NCI-H1417 treated with DMSO at 0.1 percent for 48 hours (cell line): ENCODE measurements at places on chromosomes 12 and 14.
A peak's percentile ranks its signal among the peaks of the same experiment; 100 is the strongest.

- DNase-seq, result no peak
Measured at GRCh38 chr14:36068777-36069534, 107.6 kb downstream of the PTCSC3 start.

DNA sequence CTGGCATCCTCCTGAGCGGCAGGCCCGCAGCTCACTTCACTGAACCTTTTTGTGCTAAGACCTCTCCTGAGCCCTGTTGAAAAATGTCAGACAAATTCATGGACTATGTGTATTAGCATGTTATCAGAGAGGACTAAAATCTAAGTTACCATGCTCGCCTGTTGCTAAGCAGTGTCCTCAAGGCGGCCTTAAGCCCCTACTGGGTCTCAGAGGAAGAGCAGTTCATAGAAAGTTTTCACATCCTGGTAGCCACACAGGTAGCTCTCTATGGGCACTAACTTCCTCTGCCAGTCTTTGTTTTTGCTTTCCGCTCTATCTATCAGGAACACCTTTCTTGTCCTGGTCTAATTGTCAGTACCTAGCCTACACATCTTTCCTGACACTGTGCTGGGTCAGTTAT is 306.6 kb upstream of the MIS18BP1 start:
- DNase-seq, result no peak

- DNase-seq, result no peak
Measured at GRCh38 chr14:78278464-78279250, 108.5 kb downstream of the NRXN3 start.

- DNase-seq, result no peak
Measured at GRCh38 chr14:98994561-98994960, 277.4 kb downstream of the BCL11B start.

DNA sequence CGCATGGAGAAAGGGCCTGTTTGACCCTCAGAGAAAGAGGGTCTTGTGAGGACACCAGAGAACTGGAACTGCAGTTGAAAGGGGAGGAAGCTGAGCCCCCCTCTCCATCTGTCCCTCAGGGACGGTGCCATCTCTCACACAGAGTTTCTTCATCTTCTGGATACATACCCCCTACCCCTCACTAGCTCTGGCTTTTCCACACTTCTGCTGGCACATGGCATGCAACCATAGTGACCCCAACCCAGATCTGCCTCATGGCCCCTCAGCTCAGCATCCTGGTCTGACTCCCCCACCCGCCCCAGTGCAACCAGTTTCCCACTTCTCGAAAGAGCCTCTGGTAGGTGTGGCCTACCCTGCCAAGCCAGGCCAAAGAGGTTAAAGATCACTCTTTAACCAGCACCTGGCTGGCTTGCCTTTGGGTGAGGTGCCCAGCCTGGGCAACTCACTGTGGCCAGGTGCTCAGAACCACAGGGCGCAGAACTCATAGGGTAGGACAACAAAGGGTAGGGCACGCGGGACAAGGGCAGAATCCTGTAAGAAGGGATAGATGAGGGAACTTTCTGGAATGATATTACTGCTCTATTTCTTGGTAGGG is 25.8 kb downstream of the GALNT16 start:
- no peak for DNase-seq

GRCh38 chr14:69531135-69531534 is 43.5 kb downstream of the CCDC177 start:
- no peak for DNase-seq

GRCh38 chr12:126432780-126433179 is 1367.5 kb downstream of the AACS start:
- DNase-seq, result no peak

- no peak for DNase-seq
Measured at GRCh38 chr12:21353487-21353886, 18.8 kb upstream of the SLCO1A2 start.

DNA sequence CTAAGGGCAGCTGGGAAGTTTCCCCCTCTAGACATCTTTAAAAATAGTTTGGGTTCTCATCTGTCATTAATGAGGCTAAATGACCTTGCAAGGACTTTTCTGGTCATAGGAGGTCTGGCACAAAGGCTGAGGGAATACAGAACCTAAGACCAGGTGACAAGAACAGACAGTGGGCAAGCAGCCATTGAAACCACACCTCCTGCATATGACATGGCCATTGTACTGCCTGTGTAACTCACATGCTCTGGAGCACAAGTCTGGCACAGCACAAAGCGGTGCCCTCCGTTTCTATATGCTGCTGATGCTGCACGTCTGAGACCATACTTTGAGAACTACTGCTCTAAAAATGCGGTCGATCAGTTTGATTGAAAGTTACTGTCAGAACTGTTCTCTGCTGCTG is 143.3 kb downstream of the APAF1 start:
- DNase-seq, result no peak

DNA sequence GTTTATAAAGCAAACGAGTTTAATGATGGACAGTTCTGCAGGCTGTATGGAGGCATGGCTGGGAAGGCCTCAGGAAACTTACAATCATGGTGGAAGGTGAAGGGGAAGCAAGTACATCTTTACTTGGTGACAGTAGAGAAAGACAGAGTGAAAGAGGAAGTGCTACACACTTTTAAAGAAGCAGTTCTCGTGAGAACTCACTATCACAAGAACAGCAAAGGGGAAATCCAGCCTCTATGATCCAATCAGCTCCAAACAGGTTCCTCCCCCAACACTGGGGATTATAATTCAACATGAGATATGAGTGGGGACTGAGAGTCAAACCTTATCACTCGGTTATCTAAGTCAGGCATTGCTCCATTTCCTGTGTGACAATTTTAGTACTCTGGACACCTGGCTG is 189.9 kb upstream of the CNTN1 start:
- no peak for DNase-seq

- no peak for DNase-seq
Measured at GRCh38 chr14:91390165-91390778, 27.3 kb downstream of the CCDC88C start.

GRCh38 chr12:127381043-127381668 is 885.8 kb upstream of the TMEM132C start:
- DNase-seq, result no peak

- no peak for DNase-seq
Measured at GRCh38 chr12:76113800-76114757, 29.6 kb upstream of the NAP1L1 start.

- no peak for DNase-seq
Measured at GRCh38 chr14:75609606-75610475, 31.4 kb downstream of the FLVCR2 start.

DNA sequence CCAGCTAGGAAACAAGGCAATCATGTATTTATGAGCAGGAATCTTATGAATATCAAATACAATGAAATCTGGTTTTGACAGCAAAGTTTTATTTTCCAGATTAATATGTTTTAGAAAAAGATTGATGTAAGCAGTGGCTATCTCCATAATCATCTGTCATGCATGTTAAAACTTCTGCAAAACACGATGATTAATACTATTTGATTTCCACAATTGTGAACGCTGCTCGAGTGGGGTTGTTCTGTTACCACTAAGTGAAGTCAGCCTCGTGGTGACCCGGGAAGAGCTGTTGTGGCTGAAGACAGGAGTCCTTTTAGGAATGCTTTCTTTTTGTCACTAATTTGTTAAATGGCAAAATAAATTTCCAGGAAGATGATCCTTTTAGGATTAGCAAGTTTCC is 9.4 kb downstream of the CFAP251 start:
- no peak for DNase-seq

DNA sequence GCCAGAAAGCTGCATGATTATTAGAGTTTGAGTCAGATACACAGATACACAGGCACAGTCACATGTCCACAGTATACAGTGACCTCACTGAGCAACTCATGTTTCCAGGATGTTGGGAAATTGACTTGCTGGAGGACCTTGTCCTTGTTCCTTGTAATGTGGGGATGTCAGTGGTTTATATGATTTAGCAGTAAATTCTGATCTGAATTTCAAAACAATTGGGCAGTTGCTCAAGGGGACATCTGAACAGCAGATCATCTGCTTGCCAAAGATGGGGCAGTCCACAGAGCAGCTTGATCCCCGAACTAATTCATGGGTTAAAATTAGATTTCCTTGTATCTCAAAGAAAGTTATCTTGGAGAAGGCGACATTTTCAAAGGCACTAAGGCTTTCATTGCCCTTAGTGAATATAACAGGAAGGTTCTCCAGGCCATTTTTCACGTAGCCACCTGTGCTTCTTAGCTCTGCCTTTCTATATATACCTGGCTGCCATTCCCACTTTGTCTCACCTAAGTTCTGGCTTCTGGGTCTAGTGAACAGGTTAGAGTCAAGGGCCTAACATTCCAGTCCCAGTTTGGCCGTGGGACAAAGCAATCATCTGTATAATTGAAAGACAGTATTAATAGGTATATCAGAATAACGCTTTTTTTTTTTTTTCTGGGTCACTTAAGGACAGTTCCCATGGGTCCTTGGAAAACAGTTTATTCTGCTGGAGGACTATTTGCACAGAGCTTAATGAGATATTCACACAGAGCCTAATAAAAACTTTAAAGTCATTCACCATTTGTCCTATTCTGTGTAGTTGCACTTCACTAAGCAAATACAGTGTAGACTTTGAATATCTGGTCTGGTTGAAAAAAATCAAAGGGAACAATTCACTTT is 64.9 kb upstream of the STRN3 start:
- DNase-seq, result peak; percentile 8

- no peak for DNase-seq
Measured at GRCh38 chr12:18570543-18570942, 167.3 kb downstream of the PLCZ1 start.

DNA sequence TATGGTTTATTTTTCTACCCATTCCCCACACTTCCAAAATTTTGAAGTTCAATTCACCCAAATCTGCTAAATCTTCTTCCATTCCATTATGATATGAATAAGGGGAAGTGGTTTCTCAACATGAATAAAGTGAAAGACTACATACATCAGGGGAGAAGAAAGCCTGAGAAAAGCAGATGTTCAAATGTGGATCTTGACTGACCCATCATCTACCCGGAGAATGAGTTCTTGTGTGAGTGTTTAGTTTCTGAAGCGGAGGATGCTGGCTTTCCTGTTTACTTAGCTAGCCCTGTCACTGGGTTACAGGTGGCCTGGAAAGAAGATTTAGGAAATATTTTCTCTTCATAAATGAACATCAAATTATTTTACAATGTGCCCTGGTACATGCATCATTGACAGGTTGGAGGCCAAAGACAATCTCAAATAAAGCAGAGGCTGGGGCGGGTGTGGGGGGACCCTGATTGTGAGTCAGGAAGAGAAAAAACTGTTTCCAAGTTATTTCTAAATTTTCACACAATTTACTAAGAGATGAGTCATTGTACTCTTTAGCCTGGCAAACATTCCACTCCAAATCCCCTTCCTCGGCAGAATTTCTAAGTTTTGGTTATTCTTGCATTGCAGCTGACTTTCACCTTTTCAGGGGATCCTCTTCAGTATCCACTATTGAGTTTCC is 135.6 kb downstream of the SLC25A21 start:
- no peak for DNase-seq

GRCh38 chr14:105882626-105883025 is 356.2 kb downstream of the TMEM121 start:
- DNase-seq, result no peak

- no peak for DNase-seq
Measured at GRCh38 chr14:78849952-78850351, 679.8 kb downstream of the NRXN3 start.
